ENCODE measurements at places on chromosomes 5 and 9. TPM values are rescaled to one million over a fixed set of nuclear protein-coding genes. Genes with fewer than 3 reads are reported as not detected.

GRCh38 chr5:76867827-76868693 is 18.2 kb downstream of the S100Z start:
- H3K4me3 ChIP-seq, result no peak overlapping the region
- peaks cover 3% of the 10 kb centered on the region for H3K4me1 ChIP-seq
- no peaks in the 10 kb centered on the region for H3K27me3 ChIP-seq
- H3K36me3 ChIP-seq, result no peaks in the 10 kb centered on the region

DNA sequence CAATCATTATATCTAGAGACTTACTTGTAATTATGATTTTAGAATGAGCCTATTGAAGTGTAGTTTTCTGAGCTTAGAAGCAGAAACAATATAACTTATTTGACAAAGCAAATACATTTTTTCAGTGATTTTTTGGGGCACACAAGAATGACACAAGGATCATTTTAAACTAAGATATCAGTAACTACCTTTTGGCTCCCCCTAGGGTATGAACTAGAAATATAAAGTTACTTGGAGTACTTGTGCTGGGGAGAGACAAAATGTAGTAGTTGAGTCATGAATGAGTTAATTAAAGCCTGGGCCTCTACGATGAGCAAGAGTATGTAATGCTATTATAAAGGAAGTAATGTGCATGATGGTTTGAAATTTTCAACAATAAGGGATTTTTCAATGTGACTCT is 1244.1 kb upstream of the ACO1 start:
- H3K36me3 ChIP-seq, result no peaks in the 10 kb centered on the region
- no peak overlapping the region for H3K4me3 ChIP-seq
- H3K27ac ChIP-seq, result no peak overlapping the region
- H3K27me3 ChIP-seq, result no peaks in the 10 kb centered on the region

- 0 out of 2 replicates have a peak, but pooled peaks cover 2% of the 10 kb centered on the region for H3K4me1 ChIP-seq
- DNase-seq, result no peak
- no peaks in the 10 kb centered on the region for H3K36me3 ChIP-seq
- H3K27ac ChIP-seq, result no peak overlapping the region
- no peak overlapping the region for H3K4me3 ChIP-seq
These were observed 67.7 kb downstream of the ABCA1 start for GRCh38 chr9:104860263-104860662.

DNA sequence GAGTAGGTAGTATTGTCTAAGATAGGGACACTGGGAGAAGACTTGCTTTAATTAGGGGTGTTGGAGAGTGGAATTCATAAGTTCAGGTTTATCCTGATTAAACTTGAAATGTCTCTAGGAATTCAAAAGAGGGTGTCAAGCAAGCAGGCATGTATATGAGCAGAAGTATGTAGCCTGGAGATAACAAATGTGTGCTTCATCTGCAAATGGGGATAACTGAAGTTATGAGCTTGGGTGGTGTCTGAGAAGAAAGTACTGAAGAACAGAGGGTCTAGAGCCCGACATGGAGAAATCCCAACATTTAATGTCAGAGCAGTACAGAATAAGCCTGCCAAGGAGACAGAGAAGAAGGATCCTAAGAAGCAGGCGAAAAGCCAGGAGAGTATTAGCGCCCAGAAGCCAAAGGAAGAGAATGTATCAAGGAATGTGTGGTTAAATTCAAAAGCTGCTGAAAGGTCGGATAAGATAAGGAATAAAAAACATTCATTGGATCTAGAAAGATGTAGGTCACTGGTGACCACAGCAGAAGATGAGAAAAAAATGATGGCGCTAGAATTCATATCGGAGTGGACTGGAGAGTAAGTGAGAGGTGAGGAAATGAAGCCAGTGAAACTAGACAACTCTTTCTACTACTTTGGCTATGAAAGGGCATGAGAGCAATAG is 401.5 kb upstream of the PIK3R1 start:
- no peak overlapping the region for H3K27ac ChIP-seq
- no peaks in the 10 kb centered on the region for H3K4me1 ChIP-seq
- no peaks in the 10 kb centered on the region for H3K27me3 ChIP-seq
- H3K4me3 ChIP-seq, result no peak overlapping the region
- no peak for DNase-seq
- no peaks in the 10 kb centered on the region for H3K36me3 ChIP-seq

PPP3R2 gene
- total RNA-seq, result not detected

GRCh38 chr9:25412646-25413045 is 265.6 kb downstream of the TUSC1 start:
- no peaks in the 10 kb centered on the region for H3K36me3 ChIP-seq
- H3K27ac ChIP-seq, result no peak overlapping the region

DNA sequence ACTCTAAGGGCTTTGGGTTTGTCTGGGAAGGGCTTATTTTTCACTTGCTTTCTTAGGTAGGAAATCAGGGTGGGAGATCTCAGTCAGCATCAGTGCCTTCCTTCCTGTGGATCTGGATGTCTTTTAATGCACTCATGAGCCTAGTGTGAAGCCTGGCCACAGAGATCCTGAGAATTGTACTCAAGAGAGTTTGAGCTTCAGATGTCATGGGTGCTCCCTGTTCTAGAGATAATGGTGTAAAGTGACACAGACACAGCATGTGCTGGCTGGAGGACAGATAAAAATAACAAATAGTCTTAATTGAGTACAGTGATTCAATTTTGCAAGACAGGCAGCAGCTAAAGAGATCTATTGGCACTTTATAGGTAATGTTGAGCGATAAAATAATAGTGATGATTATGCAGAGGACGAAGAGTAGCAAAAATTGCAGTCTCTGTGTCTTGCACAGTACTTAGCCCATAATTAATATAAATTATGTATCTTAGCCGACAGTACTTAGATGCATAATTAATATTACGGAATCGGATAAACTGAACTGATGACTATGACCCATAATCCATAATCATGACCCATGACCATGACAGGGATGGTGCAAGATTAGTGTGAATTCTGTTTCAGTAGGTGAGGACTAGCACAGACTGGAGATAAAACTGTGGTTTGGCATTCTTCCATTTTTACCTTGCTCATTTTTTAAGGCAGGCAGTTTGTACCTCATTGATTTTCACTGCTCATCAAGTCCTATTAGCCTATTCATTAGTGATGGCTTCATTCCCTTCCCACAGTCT is 408.7 kb upstream of the PIK3R1 start:
- H3K4me1 ChIP-seq, result no peaks in the 10 kb centered on the region
- no peak overlapping the region for H3K4me3 ChIP-seq
- no peak for DNase-seq
- no peak overlapping the region for H3K27ac ChIP-seq
- H3K27me3 ChIP-seq, result no peaks in the 10 kb centered on the region
- no peaks in the 10 kb centered on the region for H3K36me3 ChIP-seq

- H3K4me1 ChIP-seq, result no peaks in the 10 kb centered on the region
- DNase-seq, result no peak
- H3K27me3 ChIP-seq, result peaks cover 8% of the 10 kb centered on the region
These were observed 91.4 kb downstream of the VCAN start for GRCh38 chr5:83562791-83563557.

C5orf52 gene
- not detected for total RNA-seq

DNA sequence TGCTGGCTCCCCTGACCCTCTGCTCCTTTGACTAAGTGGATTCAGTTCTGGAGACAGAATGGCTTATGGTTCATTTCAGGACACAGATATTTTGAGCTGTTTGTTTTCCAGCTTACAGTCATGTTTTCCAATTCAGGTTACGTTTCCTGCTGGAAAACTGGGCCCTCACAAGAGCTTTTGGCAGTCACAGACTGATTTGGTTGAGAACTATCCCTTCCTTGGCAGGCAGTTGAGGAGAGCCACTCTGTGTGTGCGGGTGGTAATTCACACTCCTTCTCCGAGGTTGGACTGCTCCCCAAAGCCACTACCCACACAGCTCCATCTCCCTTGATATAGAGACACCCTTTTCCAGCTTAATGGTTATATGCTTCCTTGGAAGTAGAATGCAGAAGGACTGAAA is 534.5 kb downstream of the TMEM38B start:
- no peaks in the 10 kb centered on the region for H3K27me3 ChIP-seq
- no peak overlapping the region for H3K27ac ChIP-seq
- no peaks in the 10 kb centered on the region for H3K36me3 ChIP-seq
- DNase-seq, result no peak
- no peaks in the 10 kb centered on the region for H3K4me1 ChIP-seq
- no peak overlapping the region for H3K4me3 ChIP-seq

DNA sequence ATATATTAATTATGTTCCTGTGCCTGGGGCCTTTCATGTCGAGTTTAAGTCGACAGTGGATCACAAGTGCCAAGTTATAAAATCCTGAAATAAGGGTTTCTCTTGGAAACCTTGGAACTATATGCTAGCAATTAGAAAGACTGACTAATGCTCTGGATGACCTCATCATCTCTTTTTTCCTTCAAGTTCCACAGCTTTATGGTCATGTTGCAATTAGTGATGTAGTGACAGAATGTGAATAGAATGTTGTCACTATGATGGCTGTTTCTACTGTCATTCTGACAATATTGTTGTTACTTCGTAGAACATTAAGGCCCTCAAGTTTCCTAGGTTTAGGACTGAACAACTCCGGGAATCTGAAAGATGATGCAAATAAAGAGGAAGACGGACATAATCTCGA is 368.0 kb upstream of the SEMA6A start:
- no peaks in the 10 kb centered on the region for H3K27me3 ChIP-seq
- H3K36me3 ChIP-seq, result no peaks in the 10 kb centered on the region
- no peaks in the 10 kb centered on the region for H3K4me1 ChIP-seq
- H3K27ac ChIP-seq, result no peak overlapping the region
- DNase-seq, result no peak

CENPH gene
- 35.6 TPM for total RNA-seq

CDO1 gene
- not detected for total RNA-seq
